Fibroblast of the aortic adventitia (primary cell): ENCODE measurements at places on chromosomes 16 and 17.

DNA sequence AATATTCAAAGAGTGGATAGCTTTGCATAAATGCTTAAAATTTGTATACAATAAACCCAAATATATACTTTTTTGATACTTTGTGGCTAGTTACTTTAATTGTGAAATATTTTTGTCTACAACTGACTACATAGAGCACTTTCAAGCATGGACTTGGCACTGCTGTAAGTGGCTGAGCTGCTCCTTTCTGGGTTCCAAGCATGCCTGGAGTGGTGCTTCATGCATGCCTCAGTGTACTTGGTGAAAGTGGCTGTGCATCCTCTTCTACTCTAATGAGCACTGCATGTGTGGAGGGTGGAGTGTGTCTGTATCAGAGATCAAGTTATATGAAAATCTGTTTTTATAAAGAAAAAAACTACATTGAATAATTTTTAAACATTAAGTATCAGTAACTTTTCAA lies 94.1 kb downstream of the OMG start:
- peak; percentile 7 for DNase-seq

DNA sequence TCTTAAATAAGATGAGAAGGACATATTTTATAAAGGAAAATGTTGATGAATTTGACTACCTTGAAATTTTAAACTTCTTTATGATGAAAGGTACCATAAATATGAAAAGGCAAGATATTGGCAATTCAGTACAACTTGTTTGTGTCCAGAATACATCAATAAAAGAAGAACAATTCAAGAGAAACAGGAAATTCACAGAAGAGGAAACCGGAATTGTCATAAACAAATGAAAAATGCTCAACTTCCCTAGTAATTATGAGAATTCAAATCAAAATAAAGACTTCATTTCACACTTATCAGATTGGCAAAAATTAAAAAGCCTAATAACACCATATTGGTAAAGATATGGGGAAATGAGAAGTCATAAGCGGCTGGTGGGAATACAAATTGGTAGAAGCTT lies 54.3 kb downstream of the WSB1 start:
- DNase-seq: no peak

DNA sequence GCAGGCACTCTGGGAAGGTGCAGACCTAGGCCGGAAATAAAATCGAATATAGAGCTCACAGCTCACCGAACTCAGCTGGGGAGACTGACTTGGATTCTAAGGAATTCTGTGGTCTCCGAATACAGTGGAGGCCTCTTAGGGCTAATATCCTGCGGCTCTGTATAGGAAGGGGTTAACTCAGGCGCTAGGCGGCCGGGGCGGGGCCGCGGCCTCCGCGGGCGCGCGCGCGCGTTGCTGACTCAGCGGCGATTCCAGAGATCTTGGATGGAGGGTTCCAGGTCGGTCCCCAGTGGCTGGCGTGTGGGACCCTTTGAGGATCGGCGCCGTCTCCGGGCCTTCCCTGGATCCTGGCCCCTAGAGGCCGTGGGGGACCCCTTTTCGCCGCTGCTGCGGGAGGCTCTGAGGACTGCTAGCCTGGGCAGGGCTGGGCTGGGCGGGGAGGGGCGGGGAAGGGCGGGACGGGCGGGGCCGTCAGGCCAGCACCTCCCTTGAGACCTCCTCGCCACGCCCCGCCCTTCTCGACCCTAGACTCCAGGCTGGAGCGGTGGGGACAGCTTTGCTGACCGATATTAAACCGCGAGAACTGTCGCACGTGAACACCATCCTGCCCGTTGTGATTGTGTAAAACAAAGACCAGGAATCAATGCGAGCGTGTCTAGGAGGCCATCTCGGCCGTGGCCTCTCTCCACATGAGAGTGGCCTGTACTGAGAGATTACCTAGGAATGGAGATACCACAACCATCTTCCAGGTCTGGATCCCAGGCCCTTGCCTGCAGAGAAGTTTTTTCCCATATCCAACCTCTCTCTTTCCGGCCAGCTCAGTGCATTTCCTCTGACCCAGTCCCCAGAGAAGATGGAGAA lies 1.4 kb upstream of the PLEKHH3 start:
- peak; percentile 81 for DNase-seq

- peak; percentile 27 for DNase-seq
These were observed 53.5 kb downstream of the C17orf58 start for GRCh38 chr17:67942810-67943209.

- no peak for DNase-seq
These were observed 24.4 kb downstream of the LASP1 start for GRCh38 chr17:38894276-38894675.

DNA sequence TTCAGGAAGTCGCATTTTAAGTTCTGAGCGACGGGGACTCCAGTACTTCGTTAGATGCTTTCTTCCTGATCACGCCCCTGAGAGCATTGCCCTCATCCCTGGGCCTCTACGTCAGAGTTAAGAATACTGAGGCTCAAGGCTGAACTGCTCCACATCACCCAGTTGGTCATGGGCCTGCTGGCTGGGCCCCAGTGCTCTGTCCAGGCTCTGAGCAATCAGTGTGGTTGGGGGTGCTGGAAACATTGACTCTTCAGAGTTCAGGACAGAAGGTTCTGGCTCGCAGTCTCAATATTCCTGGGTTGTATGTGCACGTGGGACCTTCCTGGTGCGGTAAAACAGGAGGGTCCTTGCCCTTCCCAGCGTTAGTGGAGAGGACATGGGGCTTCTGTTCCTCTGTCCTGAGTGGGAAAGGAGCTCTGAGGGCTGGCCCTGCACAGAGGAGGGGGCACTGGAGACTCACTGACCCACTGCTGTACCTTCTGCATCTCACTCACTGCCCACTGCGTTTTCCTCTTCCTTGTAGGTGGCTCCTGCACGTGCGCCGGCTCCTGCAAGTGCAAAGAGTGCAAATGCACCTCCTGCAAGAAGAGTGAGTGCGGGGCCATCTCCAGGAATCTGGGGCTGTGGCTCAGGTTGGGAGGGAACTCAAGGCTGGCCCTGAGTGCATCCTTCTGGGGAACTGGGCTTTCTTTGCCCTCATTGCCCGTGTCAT lies 518 bp downstream of the MT1E start:
- peak; percentile 90 for DNase-seq

DNA sequence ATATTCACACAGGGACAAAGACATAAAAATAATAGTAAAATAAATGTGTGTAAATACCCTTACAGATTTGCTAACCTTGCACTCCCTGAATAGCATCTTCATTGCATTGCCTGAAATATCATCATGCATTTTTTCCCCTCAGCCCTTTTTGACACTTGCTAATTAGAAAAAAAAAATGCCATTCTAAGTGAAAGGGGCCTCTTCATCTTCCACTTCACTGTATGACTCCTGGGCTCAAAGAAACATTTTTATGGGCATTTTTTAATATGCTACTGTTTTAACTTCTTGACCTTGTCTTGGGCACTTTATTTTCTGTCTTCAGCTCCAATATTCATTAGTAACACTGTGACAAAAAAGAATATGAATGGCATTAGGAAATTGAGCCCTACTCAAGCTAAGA lies 1424.4 kb downstream of the CDH8 start:
- no peak for DNase-seq

GRCh38 chr17:4545217-4545951 lies 9.8 kb downstream of the MYBBP1A start:
- no peak for DNase-seq

DNA sequence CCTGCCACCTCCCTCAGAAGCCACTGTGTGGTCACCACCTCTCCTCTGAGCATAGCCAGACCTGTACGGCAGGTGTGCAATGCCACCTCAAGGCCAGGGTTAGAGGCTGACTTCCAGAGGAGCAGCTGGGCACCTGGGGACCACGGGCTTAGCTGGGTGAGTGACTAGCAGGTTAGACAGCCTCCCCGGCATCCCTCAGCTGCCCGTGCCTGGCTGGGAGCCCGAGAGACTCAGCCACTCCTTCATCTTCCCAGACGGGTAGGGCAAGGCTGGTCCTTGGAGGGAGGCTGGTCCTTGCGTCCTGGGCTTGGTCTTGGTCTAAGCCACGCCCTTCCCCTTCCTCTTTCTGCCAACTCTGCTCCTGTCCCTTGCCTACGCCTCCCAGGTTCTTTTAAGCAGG lies 7.8 kb downstream of the CRHR1 start:
- DNase-seq: no peak

DNA sequence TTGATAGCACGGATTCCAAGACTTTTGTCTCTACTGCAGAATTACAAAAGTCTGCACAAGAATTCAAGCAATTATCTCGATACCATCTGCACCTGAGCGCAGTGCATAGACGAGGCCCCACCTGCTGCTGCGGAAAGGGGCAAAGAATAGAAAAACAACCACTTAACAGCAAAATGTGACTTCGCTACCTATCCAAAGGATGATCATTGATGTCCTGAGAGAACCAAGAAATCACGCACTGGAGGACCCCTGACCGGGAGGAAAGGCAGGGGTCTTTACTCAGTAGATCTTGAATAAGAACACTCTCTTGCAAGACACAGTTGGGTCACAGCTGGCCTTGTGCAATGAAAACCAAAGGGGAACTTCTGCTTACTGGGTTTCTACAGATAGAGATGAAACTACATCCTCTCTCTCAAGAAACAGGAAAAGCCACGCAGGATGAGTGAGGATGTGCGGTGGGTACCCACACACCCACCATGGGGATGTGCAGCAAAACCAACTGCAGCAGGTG lies 147.4 kb upstream of the RPH3AL start:
- no peak for DNase-seq

- DNase-seq: no peak
These were observed 16.1 kb upstream of the C17orf78 start for GRCh38 chr17:37359682-37360188.

- no peak for DNase-seq
These were observed 22.1 kb downstream of the TRIM25 start for GRCh38 chr17:56891751-56892150.

DNA sequence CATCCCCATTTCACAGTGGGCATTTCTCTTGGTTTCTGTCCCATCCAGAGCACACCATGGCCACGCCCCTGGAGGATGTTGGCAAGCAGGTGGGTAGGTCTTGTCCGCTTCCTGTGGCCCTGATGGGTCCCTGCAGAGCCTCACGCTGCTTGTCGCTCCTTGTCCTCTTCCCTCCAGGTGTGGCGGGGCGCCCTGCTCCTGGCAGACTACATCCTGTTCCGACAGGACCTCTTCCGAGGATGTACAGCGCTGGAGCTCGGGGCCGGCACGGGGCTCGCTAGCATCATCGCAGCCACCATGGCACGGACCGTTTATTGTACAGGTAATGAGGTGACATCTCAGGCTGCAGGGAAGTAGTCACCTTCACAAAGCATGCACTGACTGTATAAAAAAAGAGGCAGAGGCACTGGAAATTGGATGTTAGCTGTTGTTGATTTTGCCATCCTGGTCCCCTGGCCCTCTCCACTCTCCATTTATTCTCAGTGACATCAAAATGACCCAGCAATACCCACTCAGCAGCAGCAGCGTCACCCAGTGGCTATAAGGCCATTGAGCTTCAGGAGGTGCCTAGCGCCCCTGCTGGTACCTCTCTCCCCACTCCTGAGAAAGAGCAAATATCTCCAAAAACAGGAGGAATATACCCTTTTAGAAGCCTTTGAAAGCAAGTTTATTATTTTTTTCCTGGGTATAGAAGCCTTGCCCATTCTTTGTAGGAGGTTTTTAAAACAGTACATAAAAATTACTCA lies 13.7 kb downstream of the METTL22 start:
- peak; percentile 26 for DNase-seq

DNA sequence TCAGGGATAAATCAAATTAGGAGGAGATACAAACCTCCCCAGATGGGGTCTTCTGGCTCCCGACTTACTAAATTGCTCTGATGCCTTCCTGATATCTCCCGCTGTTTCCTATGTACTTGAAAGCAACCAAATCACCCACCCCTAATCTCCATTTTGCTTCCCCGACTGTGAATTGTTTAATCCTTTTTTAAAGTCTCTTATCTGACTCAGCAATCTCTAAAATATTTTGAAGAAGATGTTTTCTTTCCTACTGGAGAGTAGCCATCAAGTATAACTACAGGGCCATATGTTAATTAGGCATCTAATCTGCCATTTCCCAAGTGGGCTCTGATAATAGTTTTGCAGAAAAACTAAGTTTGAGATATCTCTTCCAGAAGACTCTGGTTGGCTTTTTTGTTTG lies 365.2 kb upstream of the MAF start:
- DNase-seq: no peak

DNA sequence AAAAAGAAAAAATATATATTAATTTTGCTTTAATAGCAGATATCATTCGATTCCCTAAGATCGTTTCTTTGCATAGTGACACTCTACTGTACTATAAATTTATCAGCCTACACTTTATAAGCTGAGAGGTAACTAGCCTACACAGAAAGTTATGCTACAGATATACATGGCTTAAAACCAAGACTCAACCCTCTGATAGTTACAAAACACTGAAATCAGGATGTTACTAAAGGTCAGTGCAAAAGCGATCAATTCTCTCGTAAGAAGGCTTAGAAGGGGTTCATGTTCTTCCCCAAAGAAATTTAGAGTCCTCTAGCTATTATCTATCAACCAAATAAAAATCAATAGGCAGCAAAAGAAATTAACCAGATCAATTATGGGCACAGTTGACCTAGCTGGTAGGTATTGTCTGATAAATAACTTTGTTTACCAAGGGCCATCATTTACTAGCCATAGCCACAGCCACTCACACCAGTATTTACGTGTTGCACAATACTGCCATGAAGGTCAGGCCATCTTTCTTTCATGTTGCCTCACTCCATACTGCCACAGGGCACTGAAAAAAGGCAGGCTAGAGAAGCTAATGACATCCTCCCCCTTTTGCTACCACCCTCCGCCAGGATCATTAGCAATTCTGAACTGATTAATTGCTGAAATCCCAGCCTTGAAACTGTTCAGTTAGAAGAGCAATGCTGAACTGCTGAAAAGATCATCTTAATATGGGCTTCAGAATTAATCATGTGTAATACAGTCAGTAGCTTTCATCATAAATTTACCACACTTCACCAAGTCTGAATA lies 43.7 kb downstream of the RND2 start:
- DNase-seq: no peak

DNA sequence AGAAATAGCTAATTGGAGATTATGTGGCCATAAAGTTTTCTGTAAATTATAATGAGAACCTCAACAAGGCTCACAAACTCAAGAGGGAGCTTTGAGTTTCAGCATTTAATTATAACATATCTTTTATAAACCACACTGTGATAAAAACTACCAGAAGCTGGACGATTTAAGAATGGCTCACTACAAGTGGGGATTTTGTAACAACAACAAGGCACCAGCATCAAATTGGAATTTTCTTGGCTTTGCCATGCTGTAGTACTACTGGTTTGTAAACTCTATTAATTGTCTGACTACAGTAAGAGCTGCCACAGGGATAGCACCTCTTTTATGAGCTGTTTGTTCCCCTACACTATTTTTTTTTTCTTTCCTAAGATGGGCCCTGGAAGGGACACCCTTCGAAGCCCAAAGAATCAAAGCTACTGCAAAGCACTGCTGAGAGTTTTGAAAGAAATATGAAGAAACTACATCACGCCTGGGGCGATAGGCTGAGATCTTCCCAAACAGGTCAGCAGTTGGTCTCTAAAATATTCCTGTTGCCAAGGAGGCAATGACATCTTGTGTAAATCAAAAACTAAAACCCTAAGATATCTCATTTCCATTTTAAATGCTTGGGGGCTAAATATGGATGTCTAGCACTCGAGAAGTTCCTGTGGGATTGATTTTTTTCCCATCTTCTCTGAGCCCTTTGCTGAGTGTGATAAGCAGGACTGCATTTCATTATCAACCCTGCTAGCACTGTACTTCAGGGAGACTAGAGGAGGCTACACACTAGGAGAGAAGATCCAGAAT lies 40.9 kb downstream of the SKAP1 start:
- no peak for DNase-seq
